Esophagus squamous epithelium (tissue), 5 donors: ENCODE measurements at places on chromosomes 7 and 10.

DNA sequence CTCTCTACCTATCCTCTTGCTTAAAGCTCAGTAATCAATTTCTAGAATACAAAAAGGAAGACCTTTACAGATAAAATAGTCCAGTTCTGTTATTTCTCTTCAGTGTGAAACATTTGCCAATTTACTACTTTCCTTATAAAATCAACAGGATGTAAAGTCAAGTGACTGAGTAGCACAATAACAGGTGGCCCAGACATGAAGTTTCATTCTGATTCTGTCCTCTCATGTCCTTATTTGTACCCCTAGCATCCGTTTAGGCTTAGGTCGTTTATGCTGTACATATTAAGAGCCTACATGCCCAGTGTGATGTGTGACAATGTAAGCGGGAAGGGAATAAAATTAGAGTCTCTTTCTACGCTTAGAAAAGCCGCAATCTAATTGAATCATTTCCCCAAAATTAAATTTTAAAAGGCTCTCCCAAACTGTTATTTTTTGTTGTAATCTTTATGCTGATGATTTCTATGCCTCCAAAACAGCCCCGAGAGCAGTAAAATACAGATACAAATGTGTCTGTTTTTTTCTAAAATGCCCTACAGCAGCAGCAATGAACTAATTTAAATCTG is 29.1 kb downstream of the EPC1 start:
- no peak for DNase-seq

- no peak for DNase-seq
These were observed 208.6 kb upstream of the YAE1 start for GRCh38 chr7:39357648-39358047.

DNA sequence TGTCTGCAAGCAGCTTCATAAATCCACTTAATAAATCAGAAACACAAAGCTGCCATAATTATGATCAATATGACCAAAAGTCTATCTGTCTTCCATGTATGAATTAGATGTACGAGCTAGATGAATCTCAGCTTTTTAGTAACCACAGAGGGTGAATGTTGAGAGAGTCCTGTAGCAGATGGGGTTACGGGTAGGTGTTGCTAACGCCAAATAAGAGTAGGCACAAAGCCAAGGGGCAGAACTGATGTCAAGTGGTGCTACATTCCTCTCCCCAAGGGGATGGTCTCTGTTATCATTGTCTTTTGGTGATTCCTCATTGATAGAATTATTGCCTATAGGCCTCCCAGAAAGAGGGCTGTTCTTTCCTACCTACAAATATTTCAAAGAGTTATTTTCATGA is 257.8 kb downstream of the PCLO start:
- DNase-seq, result no peak

DNA sequence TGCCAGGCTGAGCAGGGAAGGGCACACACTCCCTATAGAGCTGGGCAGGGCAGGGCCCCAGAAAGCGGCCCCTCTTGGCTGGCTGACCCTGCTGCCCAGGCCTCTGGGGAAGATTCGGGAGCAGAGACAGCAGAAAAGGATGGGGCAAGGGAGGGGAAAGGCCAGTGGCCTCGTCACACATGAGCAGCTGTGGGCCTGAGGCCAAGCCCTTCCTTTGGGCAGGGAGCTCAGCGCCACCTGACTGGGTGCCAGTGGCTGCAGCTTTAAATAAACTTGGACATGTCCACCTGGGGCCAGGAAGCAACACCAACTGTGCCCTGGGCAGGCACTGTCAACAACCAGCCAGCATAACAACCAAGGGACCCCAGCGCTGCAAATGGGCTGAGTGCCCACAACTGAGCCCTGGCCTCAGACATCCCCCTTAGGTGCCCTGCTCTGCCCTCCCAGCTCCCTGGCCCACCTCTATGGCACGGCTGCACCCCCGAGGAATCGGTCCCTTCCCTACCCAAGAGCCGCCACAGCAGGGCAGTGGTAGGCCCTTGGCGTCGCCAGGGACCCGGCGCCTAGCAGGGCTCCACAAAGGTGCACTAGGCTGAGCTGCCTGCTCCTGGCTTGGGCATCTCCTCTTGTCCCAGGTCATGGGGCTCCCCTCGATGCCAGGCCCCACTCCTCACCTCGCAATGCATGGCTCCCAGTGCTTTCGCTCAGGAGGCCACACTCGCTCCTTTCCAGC is 2.6 kb downstream of the CAMK2B start:
- DNase-seq, result no peak
